CMK (cell line): ENCODE measurements at places on chromosomes 5 and 9.

- DNase-seq: no peak
These were observed 11.7 kb upstream of the MED10 start for GRCh38 chr5:6389946-6390530.

DNA sequence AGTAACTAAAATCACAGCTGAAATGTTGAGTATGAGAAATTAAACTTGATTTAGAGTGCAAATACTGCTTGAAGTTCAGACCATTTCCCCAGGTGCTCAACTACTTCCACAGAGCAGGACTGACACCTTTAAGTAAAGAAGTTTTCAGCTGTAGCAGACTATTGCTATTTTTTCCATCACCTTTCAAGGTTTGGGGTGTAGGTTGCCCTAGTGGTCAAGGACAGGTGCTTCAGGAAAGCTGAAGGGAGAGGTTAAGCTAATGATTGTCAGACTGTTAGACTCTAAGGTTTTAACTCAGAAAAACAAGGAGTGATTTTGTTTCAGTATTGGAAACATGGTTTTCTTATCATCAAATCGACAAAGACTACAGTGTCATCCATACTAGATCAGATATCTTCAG, 162.1 kb downstream of the CCDC192 start:
- no peak for DNase-seq

- DNase-seq: no peak
These were observed 12.5 kb upstream of the SLC1A3 start for GRCh38 chr5:36593867-36594266.

- DNase-seq: no peak
These were observed 10.7 kb downstream of the SLC25A25 start for GRCh38 chr9:128078504-128079434.

- no peak for DNase-seq
These were observed 67.8 kb downstream of the PTCD2 start for GRCh38 chr5:72387985-72388384.
